ENCODE measurements at places on chromosomes 3 and 15. TPM values are rescaled to one million over a fixed set of nuclear protein-coding genes. Genes with fewer than 3 reads are reported as not detected.

GRCh38 chr3:104245981-104246380 is 1120.7 kb upstream of the ALCAM start:
- no peak overlapping the region for H3K4me3 ChIP-seq
- H3K27ac ChIP-seq: no peak overlapping the region
- H3K4me1 ChIP-seq: no peaks in the 10 kb centered on the region
- no peaks in the 10 kb centered on the region for H3K36me3 ChIP-seq

GRCh38 chr3:71968544-71968943 is 183.6 kb upstream of the PROK2 start:
- H3K27me3 ChIP-seq: no peaks in the 10 kb centered on the region
- no peak overlapping the region for H3K27ac ChIP-seq
- no peaks in the 10 kb centered on the region for H3K4me1 ChIP-seq
- no peaks in the 10 kb centered on the region for H3K36me3 ChIP-seq
- no peak for DNase-seq

DNA sequence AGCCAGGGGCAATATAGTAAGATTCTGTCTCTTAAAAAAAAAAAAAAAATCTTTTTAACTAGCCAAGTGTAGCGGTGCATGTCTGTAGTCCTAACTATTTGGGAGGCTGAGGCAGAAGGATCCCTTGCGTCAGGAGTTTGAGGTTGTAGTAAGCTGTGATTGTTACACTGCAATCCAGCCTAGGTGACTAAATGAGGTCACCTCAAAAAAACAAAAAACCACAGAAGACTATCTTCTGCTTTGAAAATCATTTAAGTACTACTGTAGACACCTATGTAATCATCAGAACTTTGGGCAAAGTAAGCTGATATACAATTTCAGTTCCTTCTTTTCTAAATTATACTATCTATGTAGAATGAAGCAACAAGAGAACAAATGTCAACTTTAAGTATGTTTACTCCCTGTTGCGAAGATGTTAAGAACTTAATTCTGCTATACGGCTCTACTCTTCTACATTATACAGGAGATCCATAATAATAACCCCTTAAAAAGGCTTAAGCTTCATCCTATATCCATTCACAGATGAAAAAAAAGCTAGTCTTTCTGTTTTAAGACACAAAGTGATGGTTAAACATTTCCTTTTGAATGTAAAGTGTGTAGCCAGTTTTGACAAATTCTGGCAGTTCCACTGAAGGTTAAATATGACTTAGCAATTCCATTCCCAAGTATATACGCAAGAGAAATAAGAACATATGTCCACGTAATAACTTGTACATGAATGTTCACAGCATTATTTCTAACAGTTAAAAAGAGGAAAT is 15.2 kb downstream of the DAZL start:
- no peak overlapping the region for H3K27ac ChIP-seq
- H3K27me3 ChIP-seq: no peaks in the 10 kb centered on the region
- no peaks in the 10 kb centered on the region for H3K4me1 ChIP-seq
- no peak for DNase-seq
- no peaks in the 10 kb centered on the region for H3K36me3 ChIP-seq

- H3K36me3 ChIP-seq: no peaks in the 10 kb centered on the region
- H3K4me3 ChIP-seq: no peak overlapping the region
- H3K27me3 ChIP-seq: no peaks in the 10 kb centered on the region
- no peak for DNase-seq
These were observed 211.3 kb downstream of the TBC1D2B start for GRCh38 chr15:77866186-77866585.

GRCh38 chr15:46300716-46301115 is 665.9 kb downstream of the SQOR start:
- H3K4me3 ChIP-seq: no peak overlapping the region
- no peaks in the 10 kb centered on the region for H3K27me3 ChIP-seq
- H3K27ac ChIP-seq: no peak overlapping the region

DNA sequence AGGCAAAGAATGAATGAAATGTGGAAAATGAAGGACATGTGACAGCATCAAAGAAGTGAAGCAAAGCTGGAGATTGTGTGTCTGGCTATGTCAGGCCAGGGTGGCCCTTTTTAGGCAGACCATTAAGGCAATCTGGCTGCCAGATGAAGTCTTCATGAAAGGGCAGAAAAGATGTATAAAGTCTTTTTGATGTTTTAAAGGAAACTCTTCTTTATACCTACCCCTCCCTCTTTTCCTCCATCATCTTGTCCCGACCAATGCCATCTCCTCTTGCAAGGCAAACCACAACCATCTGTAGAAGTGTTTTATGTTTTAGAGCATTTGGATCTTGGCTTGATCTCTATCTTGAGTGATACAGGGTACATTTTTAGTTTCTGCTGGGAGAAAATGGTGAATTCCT is 259.2 kb downstream of the LSAMP start:
- no peaks in the 10 kb centered on the region for H3K4me1 ChIP-seq
- H3K4me3 ChIP-seq: no peak overlapping the region
- H3K27me3 ChIP-seq: no peaks in the 10 kb centered on the region
- H3K27ac ChIP-seq: no peak overlapping the region

- peaks cover 2% of the 10 kb centered on the region for H3K27me3 ChIP-seq
- H3K27ac ChIP-seq: no peak overlapping the region
- no peaks in the 10 kb centered on the region for H3K36me3 ChIP-seq
- H3K4me3 ChIP-seq: no peak overlapping the region
- no peak for DNase-seq
These were observed 109.4 kb upstream of the MBNL1 start for GRCh38 chr3:152159328-152159727.

GRCh38 chr3:12532182-12532581 is 13.1 kb downstream of the MKRN2OS start:
- no peak overlapping the region for H3K27ac ChIP-seq
- H3K4me1 ChIP-seq: no peaks in the 10 kb centered on the region
- H3K36me3 ChIP-seq: no peaks in the 10 kb centered on the region
- H3K27me3 ChIP-seq: no peaks in the 10 kb centered on the region
- no peak for DNase-seq
- H3K4me3 ChIP-seq: no peak overlapping the region

DNA sequence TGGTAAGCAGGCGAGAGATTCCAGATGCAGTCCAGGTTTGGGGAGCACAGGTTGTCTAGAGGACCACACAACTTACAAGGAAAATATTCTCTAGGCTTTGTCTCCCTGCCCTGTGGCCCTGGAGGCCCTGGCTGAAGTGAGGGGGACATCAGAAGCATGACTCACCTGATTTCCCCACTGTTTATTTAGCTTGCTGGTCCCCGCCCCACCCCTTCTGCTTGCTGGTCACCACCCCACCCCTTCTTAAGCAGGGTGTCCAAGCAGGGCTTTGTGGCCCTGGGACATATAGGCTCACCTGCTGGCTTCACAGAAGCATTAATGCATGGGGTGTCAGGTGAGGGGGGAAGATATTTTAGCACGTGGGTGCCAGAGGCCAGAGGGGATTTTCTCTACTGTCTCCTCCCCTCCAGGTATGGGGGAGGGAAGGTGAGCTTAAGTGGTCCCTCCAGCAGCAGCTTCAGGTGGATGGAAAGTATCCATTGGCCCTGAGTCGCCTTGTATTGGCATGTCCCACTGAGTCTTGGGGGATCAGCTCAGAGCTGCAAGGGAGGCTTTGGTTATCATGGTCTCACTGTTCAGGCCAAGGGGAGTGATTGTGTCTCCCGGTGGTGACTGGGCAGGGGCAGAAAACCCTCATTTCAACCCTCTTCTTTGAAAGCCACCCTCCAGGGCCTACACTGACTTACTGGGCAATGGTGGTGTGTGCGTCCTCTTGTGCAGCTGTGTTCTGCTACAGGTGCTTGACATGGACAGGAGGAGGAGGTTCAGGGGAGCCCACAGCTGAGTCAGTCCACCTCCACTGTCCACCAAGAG is 49.8 kb downstream of the GASK1A start:
- no peaks in the 10 kb centered on the region for H3K27me3 ChIP-seq
- H3K4me3 ChIP-seq: no peak overlapping the region
- no peak for DNase-seq
- no peaks in the 10 kb centered on the region for H3K36me3 ChIP-seq
- no peak overlapping the region for H3K27ac ChIP-seq

DNA sequence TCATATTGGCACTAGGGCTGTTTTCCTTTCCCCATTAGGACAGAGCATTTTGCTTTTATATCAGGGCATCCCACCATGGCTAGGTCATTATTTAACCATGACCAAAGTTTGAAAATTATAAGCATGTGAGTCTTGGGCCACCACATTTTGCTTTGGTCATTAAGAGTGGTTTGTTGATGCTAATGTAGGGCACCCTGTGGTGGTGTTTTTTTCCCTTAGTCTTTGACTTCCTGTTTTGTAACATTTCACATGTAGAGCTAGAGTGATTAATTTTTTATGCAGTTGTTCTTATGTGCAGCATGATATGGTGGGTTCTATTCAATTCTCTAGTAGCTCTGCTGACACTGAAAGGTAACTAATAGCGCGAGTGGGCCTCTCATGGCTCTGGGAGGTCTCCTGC is 249.6 kb upstream of the ROBO1 start:
- no peaks in the 10 kb centered on the region for H3K4me1 ChIP-seq
- H3K27me3 ChIP-seq: no peaks in the 10 kb centered on the region
- H3K4me3 ChIP-seq: no peak overlapping the region

GRCh38 chr3:95277613-95278012 is 1214.8 kb downstream of the NSUN3 start:
- H3K27ac ChIP-seq: no peak overlapping the region
- H3K36me3 ChIP-seq: no peaks in the 10 kb centered on the region
- H3K4me1 ChIP-seq: no peaks in the 10 kb centered on the region
- no peak overlapping the region for H3K4me3 ChIP-seq
- DNase-seq: no peak

- H3K27ac ChIP-seq: no peak overlapping the region
- no peaks in the 10 kb centered on the region for H3K4me1 ChIP-seq
- no peaks in the 10 kb centered on the region for H3K27me3 ChIP-seq
These were observed 62.9 kb upstream of the GCNT3 start for GRCh38 chr15:59548501-59549226.

DNA sequence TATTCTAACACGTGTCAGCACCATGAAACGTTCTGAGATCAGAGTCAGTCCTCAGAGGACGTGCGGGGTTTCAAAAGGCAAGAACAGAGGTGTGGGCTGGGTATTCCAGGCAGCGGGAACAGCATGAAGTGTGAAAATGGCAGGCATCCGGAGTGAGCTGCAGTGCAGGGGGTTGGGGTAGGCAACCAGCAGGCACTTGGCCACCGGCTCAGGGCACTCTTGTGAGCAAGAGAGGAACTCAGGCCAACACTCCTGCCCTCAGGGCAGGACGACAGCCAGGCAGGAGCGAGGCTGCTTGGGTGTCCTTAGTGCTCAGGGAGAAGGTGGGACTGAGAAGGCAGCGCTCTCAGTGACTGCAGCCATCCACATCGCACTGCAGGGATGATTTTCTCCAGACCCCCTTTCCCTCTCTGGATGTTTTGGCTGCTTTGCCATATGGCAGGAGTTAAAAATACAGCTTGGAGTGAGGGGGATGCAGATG is 151.1 kb downstream of the NUP210 start:
- no peak overlapping the region for H3K4me3 ChIP-seq
- no peak overlapping the region for H3K27ac ChIP-seq
- H3K36me3 ChIP-seq: no peaks in the 10 kb centered on the region

DNA sequence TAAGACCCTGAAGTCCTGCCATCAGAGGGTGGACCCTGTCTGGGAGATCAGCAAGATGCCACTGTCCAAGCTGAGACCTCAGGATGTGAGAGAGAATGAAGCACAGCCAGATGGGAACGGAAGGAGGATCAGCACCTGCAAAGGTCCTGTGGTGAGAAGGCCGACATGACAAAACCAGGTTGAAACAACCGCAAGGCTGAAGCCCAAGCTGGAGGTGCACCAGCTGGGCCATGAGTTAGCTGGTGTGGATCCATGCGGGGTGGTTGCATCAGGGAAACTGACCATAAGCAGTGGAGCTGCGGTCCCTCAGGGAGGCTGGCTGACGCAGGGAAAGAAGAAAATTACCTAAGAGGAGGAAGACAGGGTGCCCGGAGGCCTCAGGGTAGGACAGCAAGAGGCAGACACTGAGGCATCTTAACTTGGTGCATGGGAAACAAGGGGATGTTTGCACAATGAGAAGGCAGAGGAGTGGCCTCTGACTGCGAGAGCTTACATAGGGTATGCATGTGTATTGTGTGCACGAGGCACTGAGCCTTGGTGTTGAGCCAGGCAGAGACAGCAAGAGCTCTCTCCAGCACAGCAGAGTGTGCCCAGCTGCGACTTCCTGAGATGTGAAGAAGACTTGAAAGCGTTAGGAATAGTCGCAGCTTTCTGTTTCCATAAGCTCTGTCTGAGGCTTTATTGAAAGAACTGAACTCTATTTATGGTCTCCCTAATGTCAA is 497.7 kb downstream of the OCA2 start:
- no peak for DNase-seq
- no peaks in the 10 kb centered on the region for H3K27me3 ChIP-seq
- no peak overlapping the region for H3K4me3 ChIP-seq
- H3K4me1 ChIP-seq: no peaks in the 10 kb centered on the region
- no peak overlapping the region for H3K27ac ChIP-seq

DNA sequence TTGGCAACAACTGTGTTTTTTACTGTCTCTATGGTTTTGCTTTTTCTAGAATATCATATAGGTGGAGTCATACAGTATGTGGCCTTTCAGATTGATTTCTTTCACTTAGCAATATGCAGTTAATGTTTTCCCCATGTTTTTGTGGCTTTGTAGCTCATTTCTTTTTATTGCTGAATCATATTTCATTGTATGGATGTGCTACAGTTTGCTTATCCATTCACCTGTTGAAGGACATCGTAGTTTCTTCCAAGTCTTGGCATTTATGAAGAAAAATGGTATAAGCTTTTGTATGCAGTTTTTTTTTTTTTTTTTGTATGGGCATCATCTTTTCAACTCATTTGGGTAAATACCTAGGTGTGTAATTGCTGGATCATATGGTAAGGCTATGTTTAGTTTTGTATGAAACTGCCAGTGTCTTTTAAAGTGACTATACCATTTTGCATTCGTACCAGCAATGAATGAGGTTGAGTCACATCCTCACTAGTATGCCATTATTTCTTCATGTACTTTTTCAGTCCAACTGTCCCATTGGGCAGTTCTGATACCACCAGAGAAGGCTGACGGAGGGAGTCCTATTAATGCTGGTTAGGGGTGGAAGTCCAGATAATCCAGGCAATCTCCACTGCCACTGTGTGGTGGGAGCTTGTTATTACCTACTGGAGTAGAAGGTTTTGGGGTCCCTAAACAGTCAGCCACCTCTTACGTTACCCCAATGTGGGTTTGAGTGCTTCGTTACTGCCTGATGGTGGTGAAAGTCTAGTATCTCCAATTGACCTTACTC is 210.5 kb downstream of the DOCK3 start:
- DNase-seq: no peak
- H3K27me3 ChIP-seq: no peaks in the 10 kb centered on the region
- H3K27ac ChIP-seq: no peak overlapping the region
- H3K36me3 ChIP-seq: no peaks in the 10 kb centered on the region
- H3K4me1 ChIP-seq: no peaks in the 10 kb centered on the region
- no peak overlapping the region for H3K4me3 ChIP-seq

GRCh38 chr3:52483081-52483480 is 12.1 kb upstream of the STAB1 start:
- no peak overlapping the region for H3K4me3 ChIP-seq
- H3K27ac ChIP-seq: no peak overlapping the region
- no peak for DNase-seq
- no peaks in the 10 kb centered on the region for H3K27me3 ChIP-seq
- H3K4me1 ChIP-seq: peaks cover 31% of the 10 kb centered on the region

- no peaks in the 10 kb centered on the region for H3K27me3 ChIP-seq
- H3K4me1 ChIP-seq: peaks cover 10% of the 10 kb centered on the region
- H3K4me3 ChIP-seq: no peak overlapping the region
- no peaks in the 10 kb centered on the region for H3K36me3 ChIP-seq
These were observed 90.4 kb downstream of the XXYLT1 start for GRCh38 chr3:195180490-195181112.

MOBP gene
- not detected for total RNA-seq

UROC1 gene
- total RNA-seq: 0.32 TPM

UQCC5 gene
- total RNA-seq: 20.7 TPM

ILDR1 gene
- total RNA-seq: 3.0 TPM

C3orf22 gene
- total RNA-seq: not detected

RAB6B gene
- total RNA-seq: 5.5 TPM

LRRN1 gene
- 5.7 TPM for total RNA-seq
